ENCODE measurements at places on chromosomes 5 and 9. TPM values are rescaled to one million over a fixed set of nuclear protein-coding genes. Genes with fewer than 3 reads are reported as not detected.

- no peak for DNase-seq
These were observed 12.4 kb upstream of the AKNA start for GRCh38 chr9:114400219-114400618.

ZFR gene
- 89.0 TPM for total RNA-seq

C9orf153 gene
- total RNA-seq: not detected

ST8SIA4 gene
- not detected for total RNA-seq

GRCh38 chr9:129720181-129720864 is 32.5 kb downstream of the PTGES start:
- DNase-seq: peak; percentile 32

GRCh38 chr9:81150016-81150625 is 539.2 kb downstream of the TLE1 start:
- no peak for DNase-seq

- DNase-seq: no peak
These were observed 29.0 kb upstream of the CEMIP2 start for GRCh38 chr9:71797266-71797665.

HTR4 gene
- not detected for total RNA-seq

GRCh38 chr5:77957-78804 is 13.8 kb upstream of the PLEKHG4B start:
- DNase-seq: peak; percentile 32

GRCh38 chr9:129835860-129836223 is 584 bp downstream of the USP20 start:
- no peak for DNase-seq

DNA sequence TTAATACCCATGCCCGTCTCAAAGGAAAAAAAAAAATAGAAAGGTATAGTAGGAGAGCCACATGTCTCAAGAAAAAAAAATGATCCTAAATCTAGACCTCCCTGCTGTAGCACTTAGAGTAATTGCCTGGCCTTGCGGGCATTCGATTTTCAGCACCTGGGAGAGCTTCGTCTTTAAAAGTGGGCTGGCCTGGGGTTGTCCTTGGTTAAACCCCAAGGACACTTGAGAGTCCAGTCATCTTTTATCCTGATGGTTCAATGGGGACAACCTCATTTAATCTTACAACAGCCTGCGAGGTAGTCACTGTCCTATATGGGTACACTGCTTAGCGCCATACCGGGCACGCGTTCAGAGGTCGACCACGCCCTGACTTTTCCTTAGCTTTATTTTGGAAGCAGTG is 60.1 kb downstream of the MAT2B start:
- DNase-seq: no peak

- peak; percentile 66 for DNase-seq
These were observed 50.2 kb upstream of the RNF38 start for GRCh38 chr9:36450110-36450732.

GRCh38 chr9:89497978-89498851 is at the start of gene SEMA4D:
Gene SEMA4D (minus strand): TSS chr9:89498113. CDS start chr9:89405456, 92,657 bp downstream.
- no peak for DNase-seq

DND1 gene
- total RNA-seq: 0.17 TPM
